GM03348 (cell line): ENCODE measurements at places on chromosomes 6 and 20.

DNA sequence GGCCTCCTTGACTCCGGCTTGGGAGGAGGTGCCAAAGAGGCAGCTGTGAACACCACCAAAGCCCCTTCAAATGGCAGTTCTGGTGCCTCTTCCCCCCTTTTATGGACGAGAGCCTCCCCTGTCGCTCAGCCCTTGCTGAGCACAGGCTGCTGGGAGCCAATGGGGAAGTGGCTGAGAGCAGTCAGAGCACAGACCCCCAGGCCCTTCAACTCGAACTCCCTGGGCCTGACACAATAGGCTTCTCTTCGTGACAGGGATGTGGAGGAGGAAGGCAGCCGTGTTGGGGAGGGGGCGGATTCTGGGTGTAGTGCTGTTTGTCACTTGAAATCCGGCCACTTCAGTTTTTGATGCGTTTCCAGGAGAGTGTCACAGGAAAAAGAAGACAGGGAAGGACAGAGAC, at the start of gene PDYN:
Gene PDYN, minus strand, starts transcription at position 73 of the 400 bp plus-strand sequence. CDS start 10,974 bp downstream, outside the sequence.
- DNase-seq: no peak

GRCh38 chr6:16514249-16514648, 247.0 kb downstream of the ATXN1 start:
- DNase-seq: peak; percentile 63

DNA sequence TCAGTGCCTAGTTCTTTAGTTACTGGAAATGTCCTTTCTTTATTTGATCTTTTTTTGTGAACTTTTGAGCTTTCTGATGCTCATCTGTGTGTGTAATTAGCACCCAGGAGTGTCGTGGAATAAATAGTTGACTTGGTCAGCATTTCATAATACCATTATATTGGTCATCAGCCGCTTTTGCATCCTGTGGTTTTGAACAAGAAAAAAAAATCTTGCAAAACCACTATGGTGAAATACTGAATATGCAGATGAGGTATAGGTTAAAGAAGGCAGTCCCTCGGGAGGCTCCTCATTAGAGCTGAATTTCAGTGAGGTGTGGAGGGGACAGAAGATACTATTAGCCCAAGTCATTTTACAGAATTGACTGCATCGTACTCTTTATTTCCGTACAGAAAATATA, 90.1 kb downstream of the FOXO3 start:
- DNase-seq: peak; percentile 59

GRCh38 chr6:42136508-42137193, 5.8 kb downstream of the C6orf132 start:
- DNase-seq: peak; percentile 70

DNA sequence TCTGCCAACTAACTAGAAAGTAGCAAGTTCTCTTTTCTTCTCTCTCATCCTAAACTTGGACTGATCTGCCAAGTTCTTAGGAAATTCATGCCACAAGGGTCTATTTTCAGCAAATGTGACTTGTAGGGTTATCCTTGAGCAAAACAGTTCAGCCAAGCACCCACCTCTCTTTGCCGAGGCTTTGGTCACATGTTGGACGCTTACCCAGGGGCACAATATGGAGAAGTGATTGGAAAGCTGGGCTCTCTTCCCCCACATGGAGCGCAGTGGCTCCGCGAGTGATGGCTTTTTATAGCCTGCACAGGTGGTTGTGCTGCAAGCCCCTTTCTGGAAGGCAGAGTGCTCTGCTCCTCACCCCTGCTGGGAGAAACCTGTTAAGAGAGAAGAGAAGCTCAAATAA, 47.7 kb upstream of the FNDC1 start:
- DNase-seq: no peak

DNA sequence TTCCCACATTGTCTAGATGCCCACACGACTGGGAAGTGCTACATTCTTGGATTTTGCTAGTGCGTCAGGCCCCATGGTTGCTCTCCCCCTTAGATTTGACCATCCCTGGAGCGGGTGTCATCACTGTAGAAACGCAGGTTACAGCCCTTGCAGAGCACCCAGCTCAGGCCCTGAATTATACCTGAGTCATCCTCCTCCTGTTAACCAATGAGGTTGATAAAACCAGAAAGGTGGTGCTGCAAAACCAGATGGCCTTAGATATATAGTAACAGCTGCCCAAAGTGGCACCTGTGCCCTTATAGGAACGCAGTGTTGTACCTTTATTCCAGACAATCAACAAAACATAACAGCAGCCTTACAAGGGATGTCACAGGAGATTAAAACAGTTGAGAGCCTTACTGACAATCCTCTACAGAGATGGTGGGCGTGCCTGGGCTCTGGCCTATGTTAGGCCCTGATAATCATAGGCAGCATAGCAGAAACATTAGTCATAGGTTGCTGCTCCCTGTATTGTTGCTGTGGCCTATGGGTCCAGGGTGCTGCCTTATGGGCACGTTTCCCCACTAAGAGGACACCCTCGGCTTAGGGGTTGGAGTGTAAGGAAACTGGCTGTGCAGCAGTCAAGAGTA, 33.6 kb upstream of the HSF2 start:
- DNase-seq: no peak

DNA sequence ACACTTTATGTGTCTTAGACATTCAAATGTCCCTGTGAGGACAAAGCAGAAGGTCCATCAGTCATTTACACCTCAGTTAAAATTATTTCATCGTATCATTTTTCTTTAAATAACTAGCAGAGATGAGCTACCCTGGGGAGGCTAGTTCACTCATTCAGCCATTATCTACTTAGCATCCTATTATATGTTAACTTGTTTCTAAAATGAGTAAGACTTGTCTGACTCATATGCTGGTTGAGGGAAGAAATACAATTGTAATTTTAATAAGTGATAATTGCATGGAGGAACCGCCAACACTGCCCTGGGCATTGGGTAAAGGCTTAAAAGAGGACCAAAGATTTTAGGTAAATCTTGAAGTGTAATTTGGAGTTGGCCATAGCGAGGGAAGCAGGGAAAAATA, 12.4 kb upstream of the PTPRK start:
- peak; percentile 11 for DNase-seq

GRCh38 chr20:14830899-14831298, 493.5 kb upstream of the FLRT3 start:
- DNase-seq: no peak

- no peak for DNase-seq
Observed at GRCh38 chr6:36171573-36171972, 25.0 kb upstream of the BRPF3 start.

DNA sequence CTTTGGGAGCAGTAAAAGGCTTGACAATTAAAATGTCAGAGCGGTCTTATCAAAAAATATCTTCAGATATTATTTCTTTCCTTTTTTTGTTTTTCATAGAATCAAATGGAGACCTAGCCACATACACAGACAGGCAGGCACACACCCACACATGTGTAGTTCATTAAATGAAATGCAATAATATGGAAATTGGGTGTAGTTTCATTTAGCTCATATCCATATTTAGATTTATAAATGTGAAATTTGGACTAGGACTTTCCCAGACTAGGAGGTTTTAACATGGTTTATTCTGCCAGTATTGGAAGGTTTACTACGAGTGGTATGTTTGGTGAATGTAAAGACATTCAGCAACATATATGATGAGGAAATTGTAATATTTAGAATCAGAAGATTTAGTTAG, 277.7 kb upstream of the NT5E start:
- no peak for DNase-seq

- DNase-seq: peak; percentile 75
Observed at GRCh38 chr6:53066077-53066417, 843 bp downstream of the FBXO9 start.

GRCh38 chr6:106972500-106972899, 2.0 kb downstream of the CD24 start:
- DNase-seq: no peak

- no peak for DNase-seq
Observed at GRCh38 chr6:130132286-130132701, 90.5 kb downstream of the SAMD3 start.

- no peak for DNase-seq
Observed at GRCh38 chr6:83151114-83151513, 42.0 kb downstream of the PGM3 start.

DNA sequence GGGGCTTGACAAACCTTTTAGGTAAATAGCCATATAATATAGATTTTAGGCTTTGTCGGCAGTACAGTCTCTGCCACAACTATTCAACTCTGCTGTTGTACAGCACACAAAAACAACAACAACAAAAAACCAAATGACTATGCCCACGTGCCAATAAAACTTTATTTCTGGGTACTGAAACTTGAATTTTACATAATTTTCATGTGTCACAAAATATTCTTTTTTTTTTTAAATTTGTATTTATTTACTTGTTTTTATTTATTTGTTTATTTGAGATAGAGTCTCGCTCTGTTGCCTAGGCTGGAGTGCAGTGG, 34.8 kb upstream of the B4GALT5 start:
- DNase-seq: no peak

GRCh38 chr6:23654745-23655144, 471.3 kb upstream of the NRSN1 start:
- DNase-seq: no peak

- peak; percentile 69 for DNase-seq
Observed at GRCh38 chr6:162090734-162091133, 636.8 kb downstream of the PRKN start.

GRCh38 chr6:113055061-113055460, 707.9 kb downstream of the RFPL4B start:
- DNase-seq: no peak

- DNase-seq: no peak
Observed at GRCh38 chr20:20334489-20334888, 33.4 kb upstream of the INSM1 start.

- no peak for DNase-seq
Observed at GRCh38 chr6:82145926-82146452, 101.6 kb downstream of the IBTK start.

- DNase-seq: peak; percentile 59
Observed at GRCh38 chr6:4271761-4272470, 136.5 kb upstream of the ECI2 start.

DNA sequence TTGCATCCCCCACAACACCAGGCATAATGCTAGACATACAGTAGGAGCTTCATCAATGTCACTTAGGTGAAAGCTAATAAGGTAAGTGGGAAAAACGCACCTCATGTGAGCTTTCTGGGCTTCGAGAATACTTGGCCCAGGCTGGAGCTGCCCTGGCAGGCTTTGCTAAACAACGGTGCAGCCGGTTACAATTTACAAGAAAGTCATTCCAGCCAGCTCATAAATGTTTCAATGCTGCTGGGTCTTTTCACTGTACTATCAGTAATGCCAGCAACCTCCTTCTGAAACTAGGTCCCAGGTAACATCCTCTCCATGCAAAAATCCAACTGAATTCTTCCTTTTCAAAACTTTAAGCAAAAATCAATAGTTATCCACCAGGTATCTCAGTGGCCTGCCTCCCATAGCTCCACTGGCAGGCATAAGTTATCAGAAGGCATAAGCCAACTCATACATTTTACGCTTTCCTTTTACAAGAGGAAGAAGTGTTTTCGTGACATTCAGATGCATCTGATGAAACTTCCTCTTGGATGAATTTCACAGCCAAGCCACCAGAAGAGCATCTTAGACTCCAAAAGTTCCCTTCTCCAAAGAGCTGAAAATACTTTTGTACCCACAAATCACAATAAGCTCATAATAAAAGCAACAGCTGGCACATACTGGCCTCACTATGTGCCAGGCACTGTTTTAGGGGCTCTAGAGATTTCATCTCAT, 56.3 kb downstream of the RTN4IP1 start:
- DNase-seq: no peak

DNA sequence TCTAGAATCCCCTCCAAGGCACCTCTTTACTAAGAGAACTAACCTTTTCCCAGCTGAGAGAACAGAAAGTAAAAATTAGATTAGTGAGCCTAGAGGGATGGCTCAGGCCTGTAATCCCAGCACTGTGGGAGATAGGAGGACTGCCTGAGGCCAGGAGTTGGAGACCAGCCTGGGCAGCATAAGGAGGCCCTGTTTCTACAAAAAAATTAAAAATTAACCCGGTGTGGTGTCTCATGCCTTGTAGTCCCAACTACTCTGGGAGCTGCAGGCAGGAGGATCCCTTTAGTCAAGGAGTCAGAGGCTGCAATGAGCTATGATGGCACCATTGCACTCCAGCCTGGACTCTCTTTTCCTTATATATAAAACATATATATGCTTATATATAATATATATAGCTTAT, 5.5 kb upstream of the OOEP start:
- no peak for DNase-seq

DNA sequence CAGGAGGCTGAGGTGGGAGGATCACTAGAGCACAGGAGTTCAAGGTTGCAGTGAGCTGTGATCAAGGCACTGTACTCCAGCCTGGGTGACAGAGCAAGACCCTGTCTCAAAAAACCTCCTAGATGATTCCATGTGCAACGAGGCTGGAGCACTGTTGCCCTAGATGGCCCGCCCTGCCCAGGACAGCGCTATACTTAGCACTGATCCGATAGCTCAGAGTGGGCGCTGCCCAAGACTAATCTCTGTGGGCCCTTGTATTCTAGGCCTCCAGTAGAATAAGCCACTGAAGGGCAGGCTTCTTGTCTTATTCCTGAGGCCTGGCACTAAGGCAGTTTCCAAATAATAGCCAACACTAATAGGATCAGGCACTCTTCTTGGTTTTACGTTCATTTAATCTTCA, 41.0 kb downstream of the STK35 start:
- DNase-seq: no peak

DNA sequence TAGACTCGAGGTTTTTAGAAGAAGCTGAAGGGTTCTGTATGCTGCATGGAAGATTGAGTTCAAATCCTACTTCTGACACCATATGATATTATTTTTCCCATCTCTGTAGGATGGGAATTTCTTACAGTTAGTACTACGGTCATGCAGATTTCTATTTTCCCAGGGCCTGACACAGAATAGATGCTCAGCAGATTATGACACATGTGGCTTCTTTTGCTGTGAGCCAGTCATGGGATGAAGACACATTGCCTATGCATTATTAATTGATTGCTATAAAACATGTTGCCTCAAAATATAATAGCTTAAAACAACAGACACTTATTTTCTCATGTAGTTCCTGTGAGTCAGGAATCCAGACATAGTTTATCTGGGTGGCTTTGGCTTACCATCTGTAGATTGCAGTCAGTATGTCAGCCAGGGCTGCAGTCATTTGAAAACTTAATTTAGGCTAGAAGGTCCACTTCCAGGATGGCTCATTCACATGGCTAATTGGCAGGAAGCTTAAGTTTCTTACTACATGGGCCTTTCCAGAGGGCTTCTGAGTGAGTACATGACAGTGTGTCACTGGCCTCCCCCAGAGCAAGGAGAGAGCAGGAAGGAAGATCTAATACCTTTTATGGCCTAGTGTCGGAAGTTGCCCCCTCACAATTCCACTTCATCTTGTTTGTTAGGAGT, 29.5 kb downstream of the TOP1 start:
- DNase-seq: peak; percentile 37
